Mononuclear cell (primary cell): ENCODE measurements at places on chromosomes 3 and 15. TPM values are rescaled to one million over a fixed set of nuclear protein-coding genes. Genes with fewer than 3 reads are reported as not detected.

The GMPS gene
- 43.6 TPM for total RNA-seq

The VPS18 gene
- 28.7 TPM for total RNA-seq

The DUOX1 gene
- total RNA-seq, result 0.10 TPM

The CYP8B1 gene
- total RNA-seq, result under 0.01 TPM

The WWTR1 gene
- 0.31 TPM for total RNA-seq

The LRRIQ4 gene
- total RNA-seq, result not detected

The ROBO2 gene
- under 0.01 TPM for total RNA-seq
